IPS-NIHi11 (cell line): ENCODE measurements at places on chromosomes 6 and 20.

GRCh38 chr6:10479939-10480700, 41.0 kb upstream of the GCNT2 start:
- DNase-seq = no peak

- no peak for DNase-seq
Observed at GRCh38 chr20:24918579-24919566, 30.2 kb upstream of the CST7 start.

- DNase-seq = no peak
Observed at GRCh38 chr6:26380256-26380655, 2.7 kb upstream of the BTN2A2 start.

- DNase-seq = no peak
Observed at GRCh38 chr6:93104195-93104817, 315.1 kb downstream of the EPHA7 start.

DNA sequence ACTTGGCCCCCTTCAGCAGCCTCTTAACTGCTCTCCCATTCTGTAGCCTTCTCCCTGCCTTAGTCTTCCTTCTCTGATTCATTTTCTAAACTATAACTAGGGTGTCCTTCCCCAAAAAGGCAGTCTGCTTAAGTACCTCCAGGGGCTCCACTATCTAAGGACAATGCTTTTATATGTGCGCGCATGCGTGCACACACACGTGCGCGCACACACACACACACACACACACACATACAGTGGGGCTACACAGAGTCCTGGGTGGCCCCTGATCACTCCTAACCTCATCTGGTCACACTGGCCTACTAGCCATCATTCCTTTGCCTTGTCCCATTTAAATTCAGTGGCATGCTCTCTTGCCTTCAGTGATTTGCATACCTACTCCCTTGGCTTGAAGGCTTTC, 654.3 kb upstream of the CHD6 start:
- no peak for DNase-seq

- no peak for DNase-seq
Observed at GRCh38 chr6:113679051-113679450, 178.1 kb upstream of the MARCKS start.

GRCh38 chr6:2158596-2159271, 86.7 kb downstream of the GMDS start:
- DNase-seq = peak; percentile 86
